ENCODE measurements at places on chromosomes 4 and X. TPM values are rescaled to one million over a fixed set of nuclear protein-coding genes. Genes with fewer than 3 reads are reported as not detected.

- no peak for DNase-seq
Measured at GRCh38 chr4:20331642-20332041, 79.9 kb downstream of the SLIT2 start.

The FIP1L1 gene
- 31.7 TPM for total RNA-seq

The TEX13D gene
- not detected for total RNA-seq

The HS3ST1 gene
- 8.1 TPM for total RNA-seq
